Stimulated activated CD8-positive, alpha-beta memory T cell treated with anti-CD3 and anti-CD28 coated beads, Interleukin-7, amount 100 ng/mL, for 24 hours (primary cell): ENCODE measurements at places on chromosomes 12 and 14.
A peak's percentile ranks its signal among the peaks of the same experiment; 100 is the strongest.

DNA sequence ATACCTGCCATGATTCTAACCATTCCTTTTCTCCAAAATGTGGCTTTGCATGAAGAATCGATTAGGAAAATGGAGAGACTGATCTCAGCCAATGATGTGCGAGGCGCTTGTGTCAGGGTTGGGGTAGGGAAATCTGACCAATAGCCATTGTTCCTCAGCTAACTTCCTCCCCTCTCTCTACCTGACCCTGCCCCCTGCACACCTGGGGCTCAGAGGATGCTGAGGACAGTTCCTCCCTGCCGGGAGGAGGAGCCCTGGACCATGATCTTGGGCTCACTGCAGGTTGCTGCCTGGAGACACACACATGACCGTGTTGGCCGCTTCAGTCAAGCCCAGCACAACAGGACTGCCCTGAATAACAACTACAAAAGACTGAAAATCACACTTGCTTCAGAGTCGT lies 119.8 kb upstream of the SFSWAP start:
- DNase-seq, result no peak

DNA sequence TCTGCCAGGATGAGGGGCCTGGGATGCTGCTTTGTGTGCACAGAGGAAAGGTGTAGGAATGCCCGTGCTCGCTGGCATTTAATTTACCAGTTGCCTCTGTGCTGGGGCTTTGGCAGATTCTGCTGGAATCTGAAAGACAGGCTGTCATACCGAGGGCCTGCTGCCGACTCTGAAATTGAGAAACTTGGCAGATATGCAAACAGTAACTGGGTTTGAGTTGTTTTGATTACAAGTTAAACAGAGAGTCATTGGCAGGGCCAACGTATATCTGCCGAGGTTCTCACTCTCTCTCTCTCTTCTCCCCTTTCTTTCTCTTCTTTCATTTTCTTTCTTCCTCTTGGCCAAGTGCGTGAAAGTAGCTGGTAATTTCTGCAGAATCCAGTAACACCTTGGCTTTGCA lies 618.7 kb downstream of the VRK1 start:
- DNase-seq, result no peak

DNA sequence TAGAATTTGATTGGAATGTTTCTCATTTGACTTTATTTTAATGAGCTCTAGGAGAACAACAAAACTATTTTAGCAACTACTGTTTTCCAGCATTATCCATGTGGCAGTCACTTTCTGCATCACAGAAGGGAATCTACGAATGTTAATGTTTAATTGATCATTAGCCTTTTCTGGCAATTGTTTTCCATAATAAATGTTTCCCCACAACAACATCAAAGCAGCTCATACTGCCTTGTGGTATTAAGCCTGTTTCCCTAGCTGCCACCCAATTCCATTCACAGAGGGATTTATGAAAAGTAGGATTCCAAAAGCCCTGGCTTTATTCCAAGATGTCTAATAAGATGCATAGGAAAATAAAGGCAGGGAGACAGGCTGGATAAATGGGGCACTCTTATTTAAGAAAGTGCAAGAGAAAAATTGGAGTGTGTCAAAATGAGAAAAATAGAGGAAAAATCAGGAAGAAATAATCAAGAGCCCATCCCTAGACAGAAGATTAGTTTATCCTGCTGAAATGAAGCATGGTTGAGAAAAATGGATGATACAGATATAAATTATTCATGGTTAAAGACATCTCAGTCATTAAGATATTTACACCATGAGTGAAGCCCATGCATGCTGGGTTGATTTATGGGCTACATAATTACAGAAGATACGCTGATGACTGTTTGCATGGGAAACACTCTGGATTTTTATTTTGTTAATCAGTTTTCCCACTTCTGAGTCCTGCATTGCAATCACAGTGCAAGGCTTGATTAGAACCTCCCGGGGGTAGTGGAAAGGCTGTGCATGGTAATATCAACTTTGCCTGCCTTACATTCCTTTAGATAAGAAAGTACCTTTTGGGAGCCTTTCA lies 180.3 kb downstream of the HELB start:
- DNase-seq, result no peak

- no peak for DNase-seq
These were observed 64.9 kb downstream of the NDUFA12 start for GRCh38 chr12:94938583-94938982.

DNA sequence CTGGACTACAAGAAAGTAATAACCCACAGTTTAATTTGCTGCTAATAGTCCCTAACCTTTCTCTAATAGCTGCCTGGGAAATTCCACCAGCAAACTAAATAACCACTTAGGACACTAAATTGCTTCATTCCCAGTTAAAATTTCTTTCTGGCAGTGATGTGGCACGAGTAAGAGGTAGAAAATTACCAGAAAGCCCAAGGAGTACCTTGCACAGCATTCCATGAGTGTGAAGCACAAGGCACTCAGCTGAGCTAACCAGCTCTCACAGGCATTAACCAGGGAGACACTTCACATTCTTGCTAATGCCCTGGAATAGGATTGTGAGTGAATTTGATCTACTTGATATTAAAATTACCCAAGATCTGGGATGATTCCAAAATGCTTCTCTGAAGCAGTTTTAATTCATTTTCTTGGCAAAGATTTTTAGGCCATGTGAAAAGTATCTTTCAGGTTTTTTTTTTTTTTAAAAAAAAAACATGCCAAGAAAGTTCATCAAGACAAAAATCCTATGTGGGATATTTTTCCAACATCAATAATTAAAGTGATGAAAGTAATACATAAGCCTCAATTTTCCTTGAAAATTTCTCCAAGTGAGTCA lies 29.5 kb downstream of the TSPAN8 start:
- no peak for DNase-seq

GRCh38 chr12:5171701-5172100 lies 128.0 kb downstream of the KCNA5 start:
- DNase-seq, result no peak

GRCh38 chr14:68279777-68280233 lies 460.2 kb downstream of the RAD51B start:
- no peak for DNase-seq

GRCh38 chr14:94031161-94031882 lies 5.2 kb downstream of the OTUB2 start:
- no peak for DNase-seq

DNA sequence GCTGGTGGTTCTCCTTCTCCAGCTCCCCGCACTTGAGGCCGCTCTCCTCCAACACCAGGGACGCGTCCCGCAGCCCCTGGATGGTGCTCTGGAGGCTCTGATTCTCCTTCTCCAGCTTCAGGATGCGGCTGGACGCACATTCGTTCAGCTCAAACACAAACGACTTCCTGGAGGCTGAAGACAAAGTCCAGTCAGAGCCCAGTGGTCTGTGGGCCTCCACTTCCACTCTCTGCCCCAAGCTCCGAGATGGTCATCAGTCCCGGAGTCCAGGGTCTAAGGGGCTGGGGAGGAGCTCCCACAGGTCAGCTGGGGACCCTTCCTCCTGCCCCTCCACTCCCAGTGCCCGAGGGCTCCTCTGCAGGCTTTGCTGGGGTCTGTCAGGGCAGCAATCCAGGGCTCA lies 76.6 kb upstream of the GPR68 start:
- no peak for DNase-seq

DNA sequence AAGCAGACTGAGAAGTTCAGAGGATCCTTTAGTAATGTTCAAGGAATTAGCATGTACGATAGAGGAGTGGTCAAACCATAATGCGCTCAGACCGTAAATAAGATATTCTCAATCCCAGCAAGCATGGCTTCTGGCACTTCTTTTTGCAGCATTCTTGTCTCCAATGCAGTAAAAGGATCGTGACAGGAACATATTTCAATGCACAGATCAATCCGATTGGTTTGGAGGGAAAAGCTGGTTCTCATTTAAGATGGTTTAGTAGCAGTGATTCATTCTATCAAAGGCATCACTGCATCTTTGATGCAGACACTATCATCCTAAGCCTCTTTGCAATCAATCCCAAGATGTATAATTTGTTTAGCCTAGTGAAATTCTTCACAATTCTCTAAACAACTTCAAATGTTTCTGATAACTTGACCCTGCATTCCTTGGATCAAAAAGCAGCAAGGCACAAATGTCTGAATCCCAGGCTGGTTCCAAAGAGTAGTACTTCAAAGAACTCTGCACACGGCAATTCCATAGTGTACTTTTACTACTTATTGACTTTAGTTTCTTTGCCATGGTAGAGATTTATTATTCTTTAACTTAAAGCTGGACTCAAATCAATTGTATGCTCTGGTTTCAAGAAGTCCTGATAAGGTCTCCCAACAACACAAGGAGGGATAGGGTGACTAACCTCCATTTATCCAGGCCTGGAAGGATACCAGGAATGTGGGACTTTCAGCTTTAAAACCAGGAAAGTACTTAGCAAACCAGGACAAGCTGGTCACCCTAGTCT lies 96.8 kb upstream of the MDM1 start:
- DNase-seq, result no peak

DNA sequence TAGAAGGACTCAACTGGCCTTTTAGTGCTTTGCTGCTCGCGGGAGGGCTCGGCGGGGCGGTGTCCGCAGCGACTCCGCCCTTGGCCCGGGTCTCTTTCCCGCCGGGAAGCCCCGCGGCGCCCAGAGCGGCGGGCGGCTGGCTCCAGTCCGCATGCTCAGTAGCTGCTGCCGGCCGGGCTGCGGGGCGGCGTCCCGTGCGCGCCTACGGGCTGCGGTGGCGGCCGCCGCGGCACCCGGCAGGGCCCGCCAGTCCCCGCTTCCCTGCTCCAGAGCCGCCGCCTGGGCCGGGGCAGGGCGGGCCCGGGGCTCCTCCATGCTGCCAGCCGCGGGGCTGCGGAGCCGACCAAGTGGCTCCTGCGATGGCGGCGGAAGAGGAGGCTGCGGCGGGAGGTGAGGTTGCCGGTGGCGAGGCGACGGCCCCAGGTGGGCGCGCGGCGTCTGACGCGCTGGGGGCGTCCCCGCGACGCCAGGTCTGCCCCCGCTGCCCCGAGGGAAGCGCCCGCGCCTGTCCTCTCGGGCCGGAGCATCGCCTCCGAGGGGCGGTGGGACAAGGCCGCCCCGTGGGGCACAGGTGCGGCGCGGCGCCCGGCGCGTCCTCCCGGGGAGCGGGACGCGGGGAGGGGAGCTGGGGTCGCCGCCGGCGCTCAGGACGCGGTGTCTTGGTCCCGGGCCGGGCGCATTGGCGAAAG lies at the start of gene BMAL2:
TSS of gene BMAL2 (plus strand) at position 123 of the 689 bp plus-strand sequence. CDS start at position 360, 237 bp downstream.
- no peak for DNase-seq

- peak; percentile 38 for DNase-seq
These were observed 27.8 kb upstream of the GPR132 start for GRCh38 chr14:105093038-105093430.

DNA sequence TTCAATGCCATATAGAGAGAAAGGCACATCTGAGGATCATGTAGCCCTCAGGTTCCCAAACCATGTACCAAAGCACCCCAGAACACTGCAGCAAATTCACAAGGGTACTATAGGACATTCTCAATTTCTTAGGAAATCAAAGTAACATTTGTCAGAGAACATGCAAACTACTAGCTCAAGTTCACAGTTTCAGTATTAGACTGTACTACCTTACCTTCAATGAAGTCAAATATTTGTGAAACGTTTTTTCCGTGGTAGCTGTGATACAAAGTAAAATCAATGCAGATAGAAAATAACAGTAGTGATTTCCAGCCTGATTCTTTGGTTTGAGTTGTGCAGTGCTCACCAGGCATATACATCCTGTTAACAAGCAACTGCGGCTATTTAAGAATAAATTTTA lies 197.1 kb downstream of the MED13L start:
- DNase-seq, result no peak

DNA sequence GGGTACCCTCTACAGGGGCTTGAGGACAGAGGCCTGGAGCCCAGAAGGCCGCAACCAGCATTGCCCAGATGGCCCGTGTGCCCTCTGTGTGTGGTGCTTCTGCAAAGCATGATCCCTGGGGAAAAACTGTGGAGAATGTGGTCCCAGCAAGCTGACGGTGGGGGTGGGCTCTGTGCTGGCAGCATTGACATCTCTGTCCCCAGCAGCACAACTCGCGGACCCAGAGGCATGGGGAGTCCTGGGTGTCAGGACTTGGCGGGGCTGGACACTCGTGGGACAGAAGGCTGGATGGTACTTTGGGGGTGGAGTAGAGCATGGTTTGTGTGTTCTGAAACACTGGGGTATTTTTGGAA lies 4.3 kb downstream of the CLBA1 start:
- no peak for DNase-seq

- no peak for DNase-seq
These were observed 105.9 kb downstream of the FGD4 start for GRCh38 chr12:32505067-32505945.

DNA sequence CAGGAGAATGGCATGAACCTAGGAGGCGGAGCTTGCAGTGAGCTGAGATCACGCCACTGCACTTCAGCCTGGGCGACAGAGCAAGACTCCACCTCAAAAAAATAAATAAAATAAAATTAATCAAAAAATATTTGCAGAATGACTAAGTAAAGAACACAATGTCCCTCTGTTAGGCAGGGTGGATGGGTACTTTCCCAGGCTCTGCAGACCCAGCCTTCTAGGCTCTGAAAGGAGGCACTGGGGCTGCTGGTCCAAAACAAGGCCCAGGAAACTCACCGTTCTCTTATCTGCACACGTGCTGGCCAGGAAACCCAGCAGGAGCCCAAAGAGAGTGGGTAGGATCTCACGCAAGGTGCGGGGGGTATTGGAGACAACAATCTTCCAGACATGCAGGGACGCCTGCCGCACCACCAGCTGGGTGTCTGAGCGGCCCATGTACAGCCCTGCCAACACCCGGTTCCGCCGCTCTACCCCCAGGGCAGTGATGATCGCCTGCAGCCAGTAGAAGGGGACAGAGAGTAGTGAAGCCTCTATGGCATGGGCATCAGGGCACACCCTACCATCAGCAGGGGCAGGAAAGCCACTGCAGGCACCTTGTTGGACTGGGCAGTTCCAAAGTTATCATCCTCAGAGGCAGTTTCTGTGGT lies 25.8 kb upstream of the RAB35 start:
- no peak for DNase-seq

GRCh38 chr12:52055731-52056711 lies 4.8 kb downstream of the NR4A1 start:
- no peak for DNase-seq

- no peak for DNase-seq
These were observed 48.3 kb downstream of the MVK start for GRCh38 chr12:109621901-109622364.

DNA sequence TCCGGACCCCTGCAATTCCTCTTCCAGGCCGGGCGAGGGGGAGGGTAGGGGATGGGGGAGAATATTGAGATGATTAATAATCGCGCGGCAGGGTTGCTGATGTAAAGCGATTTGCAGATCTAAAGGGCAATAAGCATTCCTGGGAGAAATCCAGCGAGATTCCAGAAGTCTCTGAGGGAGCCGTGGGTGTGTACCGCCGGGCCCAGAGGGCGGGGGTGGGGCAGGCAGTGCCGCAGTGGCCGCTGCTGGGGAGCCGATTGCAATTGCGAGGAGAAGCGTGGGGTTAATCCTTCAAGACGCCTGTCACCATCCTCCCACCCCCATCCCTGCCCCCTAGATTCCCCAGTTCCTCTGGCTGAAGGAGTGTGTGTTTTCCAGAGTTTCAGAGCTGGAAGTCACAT lies 16.4 kb downstream of the FOS start:
- no peak for DNase-seq

GRCh38 chr12:86727160-86727559 lies 471.0 kb upstream of the MGAT4C start:
- DNase-seq, result no peak
